Endothelial cell (in vitro differentiated cells): ENCODE measurements at places on chromosomes 11 and 22. TPM values are rescaled to one million over a fixed set of nuclear protein-coding genes. Genes with fewer than 3 reads are reported as not detected.

Gene HEPHL1
- not detected for total RNA-seq

Gene AGBL2
- 1.7 TPM for total RNA-seq

Gene MYEOV
- total RNA-seq, result not detected

Gene VSTM5
- 0.56 TPM for total RNA-seq

Gene RFPL1
- not detected for total RNA-seq

Gene PNPLA5
- not detected for total RNA-seq

Gene CLDN5
- 108 TPM for total RNA-seq

DNA sequence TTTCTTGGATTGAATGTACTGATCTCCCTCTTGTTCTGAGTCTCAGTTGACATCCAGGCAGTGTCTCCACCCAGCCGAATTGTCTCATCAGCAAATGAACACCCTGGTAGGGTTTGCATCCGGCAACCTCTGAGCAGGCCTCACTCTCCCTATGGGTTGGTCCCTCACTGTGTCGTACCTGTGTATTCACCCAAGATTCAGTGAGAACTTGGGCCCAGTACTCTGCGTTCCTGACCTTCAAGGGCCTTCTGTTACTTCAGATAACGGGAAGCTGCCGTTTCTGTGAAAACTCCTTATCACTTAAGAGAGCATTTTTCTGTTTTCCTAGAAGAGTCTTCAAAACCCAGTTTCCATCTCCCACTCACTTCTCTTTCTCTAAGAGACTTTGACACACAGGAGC is 915.6 kb downstream of the TBC1D22A start:
- DNase-seq, result no peak

DNA sequence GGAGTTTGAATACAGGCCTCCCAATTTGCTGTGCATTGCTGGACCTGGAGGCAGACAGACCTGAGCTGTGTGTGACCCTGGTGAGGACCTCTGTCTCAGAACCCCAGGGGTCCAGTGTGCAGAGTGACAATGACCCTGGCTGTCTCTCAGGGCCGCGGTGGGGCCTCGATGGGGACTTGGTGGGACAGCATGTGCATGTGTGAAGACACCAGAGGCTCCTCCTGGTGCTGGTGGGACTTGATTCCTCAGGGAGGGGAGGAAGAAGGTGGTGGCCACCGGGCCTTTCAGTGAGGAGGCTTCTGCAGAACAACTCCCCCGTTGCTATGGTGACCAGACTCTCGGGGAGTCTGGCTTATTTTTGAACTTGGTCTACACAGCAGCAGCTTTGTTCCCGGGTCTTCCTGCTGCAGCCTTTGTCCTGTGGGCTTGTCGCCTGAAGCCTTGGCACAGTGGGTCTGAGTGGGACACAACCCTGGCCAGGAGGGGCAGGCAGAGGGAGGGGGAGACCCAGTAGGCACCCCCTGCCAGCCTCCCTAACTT is 35.3 kb downstream of the MCM5 start:
- DNase-seq, result no peak

- DNase-seq, result no peak
Observed at GRCh38 chr11:9057007-9057406, 34.4 kb downstream of the SCUBE2 start.

- no peak for DNase-seq
Observed at GRCh38 chr22:50445880-50446707, 28.7 kb downstream of the SBF1 start.

DNA sequence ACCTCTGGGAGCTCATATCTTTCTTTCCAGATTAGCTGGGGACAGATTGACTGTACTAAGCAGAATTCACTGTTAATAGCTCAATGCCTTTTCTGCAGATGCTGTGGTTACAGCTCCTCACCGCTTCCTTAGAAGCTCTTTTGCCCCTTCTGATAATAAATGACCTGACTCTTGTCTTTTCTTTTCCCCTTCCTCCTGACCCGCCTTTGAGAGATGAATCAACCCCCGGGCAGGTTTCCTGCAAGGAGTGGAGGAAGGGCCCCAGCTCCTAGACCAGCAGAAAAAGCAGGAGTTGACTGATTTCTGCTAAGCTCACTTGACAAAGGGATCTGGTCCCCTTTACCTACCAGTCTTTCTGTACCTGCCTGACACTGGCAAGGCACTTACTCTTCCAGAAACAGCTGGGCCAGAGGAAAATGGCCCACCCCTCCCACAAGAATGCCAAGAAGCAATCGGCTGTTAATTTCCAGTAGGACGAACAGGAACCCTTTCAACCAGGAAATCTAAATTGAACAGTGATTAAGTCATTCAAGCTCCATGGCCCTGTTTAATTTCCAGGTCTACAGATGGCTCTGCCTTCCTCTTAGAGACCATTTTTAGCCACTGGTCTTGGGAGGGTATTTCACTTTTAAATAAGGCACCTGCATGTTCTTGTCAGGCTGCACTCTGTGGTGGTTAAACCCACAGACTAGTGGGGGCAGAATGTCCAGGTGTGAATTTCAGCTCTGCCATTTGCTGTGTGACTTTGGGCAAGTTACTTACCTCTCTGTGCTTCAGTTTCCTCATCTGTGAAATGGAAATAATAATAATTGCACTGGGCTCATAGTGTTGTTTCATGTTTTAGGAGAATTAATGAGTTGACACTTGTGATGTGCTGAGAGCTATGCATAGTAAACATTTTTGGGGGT is 67.5 kb downstream of the PRR5L start:
- DNase-seq, result peak; percentile 42

- no peak for DNase-seq
Observed at GRCh38 chr11:77654770-77655434, 17.3 kb upstream of the CLNS1A start.

DNA sequence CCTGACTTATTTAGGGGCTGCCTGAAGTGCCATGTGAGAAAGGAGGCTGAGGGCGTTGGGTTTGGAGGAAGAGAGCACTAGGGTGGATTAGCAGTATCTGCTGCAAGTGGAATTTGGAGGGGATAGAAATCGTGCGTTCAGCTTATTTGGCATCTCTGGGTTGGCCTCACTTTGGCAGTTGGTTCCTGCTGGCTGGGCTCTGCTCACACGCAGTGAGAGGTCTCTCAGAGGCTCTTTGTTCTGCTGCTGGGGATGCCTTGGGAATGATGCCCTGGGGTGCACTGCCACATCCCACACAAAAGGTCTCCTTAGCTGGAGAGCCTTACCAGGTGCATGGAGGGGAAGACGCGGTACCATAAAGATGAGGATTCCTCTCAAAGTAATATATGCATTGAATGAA is 17.7 kb upstream of the MICAL2 start:
- DNase-seq, result no peak

DNA sequence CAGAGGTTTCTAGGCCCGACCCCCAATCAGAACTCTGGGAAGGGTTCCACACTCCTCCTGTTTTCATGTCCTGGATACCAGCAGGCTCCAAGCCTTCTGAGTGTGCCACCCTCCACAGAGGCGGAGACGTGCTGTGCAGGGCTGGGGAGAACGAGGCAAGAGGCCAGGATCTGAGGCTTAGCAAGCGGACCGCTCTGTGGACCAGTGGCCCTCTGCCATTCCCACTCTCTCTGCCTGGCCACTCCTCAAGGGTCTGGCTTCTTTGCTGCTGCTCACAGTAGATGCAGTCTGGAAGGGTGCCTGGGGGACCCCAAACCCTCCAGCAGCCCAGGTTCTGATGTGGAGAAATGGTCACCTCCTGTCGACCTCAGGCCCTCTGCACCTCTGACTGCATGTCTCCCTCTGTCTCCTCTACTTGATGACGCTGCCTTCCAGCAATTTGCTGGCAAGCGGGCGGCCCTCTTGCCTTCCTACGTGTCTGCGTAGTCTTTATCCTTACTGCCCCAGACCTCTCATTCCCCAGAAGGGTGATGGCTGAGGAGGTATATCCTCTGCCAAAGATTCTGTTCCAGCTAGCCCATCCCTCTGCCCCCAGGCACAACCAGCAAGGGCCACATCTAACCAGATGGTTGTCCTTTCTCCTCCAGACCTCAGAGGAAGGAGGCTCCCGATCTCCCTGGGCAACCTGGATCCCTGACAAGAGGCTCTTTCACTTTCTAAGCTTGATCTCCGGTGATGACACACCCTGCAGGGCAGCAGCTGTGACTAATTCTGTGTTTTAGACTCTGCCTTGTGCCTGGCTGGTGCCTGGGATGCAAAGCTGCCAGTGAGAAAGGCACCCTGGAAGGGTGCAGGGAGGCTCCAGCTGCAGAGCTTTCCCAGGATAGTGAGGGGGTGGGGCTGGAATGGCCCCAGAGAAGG is 87.3 kb downstream of the NAT10 start:
- DNase-seq, result no peak

DNA sequence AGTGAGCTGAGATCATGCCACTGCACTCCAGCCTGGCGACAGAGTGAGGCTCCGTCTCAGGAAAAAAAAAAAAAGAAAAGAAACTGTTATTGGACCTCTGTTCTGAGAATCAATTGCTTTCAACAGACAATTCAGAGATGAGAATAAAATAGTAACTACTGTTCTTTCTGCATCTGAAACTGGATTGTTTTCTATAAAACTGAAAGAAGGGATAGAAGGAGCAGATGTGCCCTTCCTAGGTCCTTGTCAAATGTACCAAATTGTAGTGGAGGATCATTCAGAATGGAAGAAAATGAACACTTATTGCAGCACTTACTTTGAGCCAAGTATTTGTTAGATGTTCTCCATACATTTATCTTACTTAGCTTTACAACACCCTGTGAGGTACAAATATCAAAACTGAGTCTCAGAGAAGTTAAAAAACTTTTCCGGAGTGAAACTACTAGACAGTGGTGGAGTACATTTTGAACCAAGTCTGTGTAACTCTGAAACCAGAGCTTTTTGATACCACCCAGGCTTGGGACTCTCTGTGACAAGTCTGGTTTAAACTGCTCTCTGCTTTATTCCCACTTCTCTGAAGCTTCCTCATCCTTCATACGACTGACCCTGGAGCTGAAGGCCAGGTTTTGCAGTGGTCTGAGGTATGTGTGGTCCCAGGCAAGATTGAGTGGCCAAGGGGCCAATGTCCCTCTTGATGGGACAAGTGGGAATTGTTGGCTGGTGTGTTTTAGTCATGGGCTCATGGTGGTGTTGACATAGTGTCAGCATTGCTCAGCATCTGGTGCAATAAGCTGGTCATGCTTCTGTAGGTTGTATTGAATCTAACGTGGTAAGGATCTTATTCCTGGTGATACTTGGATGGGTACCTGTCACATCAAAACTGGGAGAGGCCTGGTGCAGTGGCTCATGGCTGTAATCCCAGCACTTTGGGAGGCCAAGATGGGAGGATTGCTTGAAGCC is 48.2 kb upstream of the CCDC134 start:
- DNase-seq, result no peak

GRCh38 chr11:84292006-84292405 is 1005.8 kb upstream of the CCDC90B start:
- DNase-seq, result no peak

DNA sequence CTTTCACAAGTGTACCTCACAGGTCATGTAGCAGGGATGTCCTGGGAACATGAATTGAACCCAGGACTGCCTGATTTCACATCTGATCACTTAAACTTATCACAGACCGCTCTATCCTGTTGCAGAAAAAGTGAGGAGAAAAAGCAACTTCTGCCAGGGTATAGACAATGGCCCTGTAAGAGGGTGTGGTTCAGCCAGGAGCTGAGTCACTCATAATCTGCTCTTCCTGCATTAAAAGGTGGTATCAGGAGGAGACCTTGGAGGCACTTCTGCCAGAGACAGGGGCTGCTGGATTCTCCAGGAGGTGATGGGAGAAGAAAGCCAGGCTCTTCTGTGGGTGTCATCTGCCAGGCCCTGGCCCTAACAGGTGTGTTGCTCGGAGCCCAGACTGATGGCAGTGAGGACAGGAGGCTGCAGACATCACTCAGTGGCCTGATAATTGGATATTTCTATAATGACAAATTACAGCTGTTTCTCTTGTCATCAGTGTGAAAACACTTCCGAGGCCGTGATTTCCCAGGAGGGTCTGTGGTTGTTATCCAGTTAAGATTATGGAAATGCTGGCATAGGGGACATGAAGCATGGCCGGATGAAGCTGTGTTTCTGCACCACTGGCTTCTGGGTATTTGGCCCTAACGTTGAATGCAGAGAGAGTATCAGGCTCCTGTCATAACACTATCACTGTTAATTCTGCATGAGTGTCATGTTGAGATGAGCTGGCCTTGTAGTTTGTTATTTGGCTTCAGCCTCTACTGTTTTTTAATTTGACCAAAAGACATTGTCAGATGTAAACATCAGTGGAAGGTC is 125.1 kb upstream of the ZBED5 start:
- no peak for DNase-seq
